Activated naive CD8-positive, alpha-beta T cell treated with anti-CD3 and anti-CD28 coated beads, Interleukin-2, amount 50 U/mL, for 16 hours (primary cell): ENCODE measurements at places on chromosomes 1 and 21.

- no peak for DNase-seq
These were observed 2.5 kb upstream of the UBASH3A start for GRCh38 chr21:42401154-42401553.

DNA sequence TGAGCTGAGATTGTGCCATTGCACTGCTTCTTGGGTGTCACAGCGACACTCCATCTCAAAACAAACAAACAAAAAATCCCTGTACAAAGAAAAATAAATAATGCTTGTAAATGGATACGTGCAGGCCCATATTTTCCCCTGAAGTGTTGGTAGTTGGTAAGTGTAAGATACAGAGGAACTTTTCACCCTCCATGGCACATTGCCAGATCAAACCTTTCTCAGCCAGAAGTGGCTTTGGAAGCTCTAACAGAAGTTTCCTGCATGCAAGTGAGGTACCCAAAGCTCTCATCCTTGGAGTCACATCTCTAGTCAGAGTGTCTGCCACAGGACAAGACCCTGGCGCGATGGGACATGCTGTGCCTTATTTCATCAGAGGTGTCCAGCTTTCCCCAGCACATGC lies 7.3 kb downstream of the NDUFV3 start:
- no peak for DNase-seq

- no peak for DNase-seq
These were observed 13.5 kb upstream of the PPP1R8 start for GRCh38 chr1:27816921-27817630.

DNA sequence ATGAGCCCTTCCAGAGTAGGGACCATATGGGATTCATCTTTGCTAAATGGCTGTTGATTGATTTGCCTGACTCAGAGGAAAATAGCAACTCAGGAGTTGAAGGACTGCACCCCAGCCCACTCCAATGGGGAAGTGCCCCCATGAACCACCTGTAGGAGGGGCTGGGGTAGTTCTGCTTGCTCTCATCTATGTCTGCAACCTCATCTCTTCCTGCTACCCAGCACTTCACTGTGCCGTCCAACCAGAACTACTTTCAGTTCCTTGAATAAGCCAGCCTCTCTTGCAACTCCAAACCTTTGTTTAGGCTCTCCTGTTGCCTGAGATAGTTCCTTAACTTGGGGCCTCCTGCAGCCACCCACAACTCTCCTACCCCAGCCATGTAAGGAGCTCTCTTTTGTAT lies 26.6 kb downstream of the BEND5 start:
- no peak for DNase-seq

GRCh38 chr21:16588433-16588860 lies 858.7 kb downstream of the USP25 start:
- DNase-seq = no peak

GRCh38 chr1:66685265-66685664 lies 67.0 kb upstream of the DYNLT5 start:
- no peak for DNase-seq

- no peak for DNase-seq
These were observed 114.1 kb downstream of the LHX4 start for GRCh38 chr1:180343921-180344769.

DNA sequence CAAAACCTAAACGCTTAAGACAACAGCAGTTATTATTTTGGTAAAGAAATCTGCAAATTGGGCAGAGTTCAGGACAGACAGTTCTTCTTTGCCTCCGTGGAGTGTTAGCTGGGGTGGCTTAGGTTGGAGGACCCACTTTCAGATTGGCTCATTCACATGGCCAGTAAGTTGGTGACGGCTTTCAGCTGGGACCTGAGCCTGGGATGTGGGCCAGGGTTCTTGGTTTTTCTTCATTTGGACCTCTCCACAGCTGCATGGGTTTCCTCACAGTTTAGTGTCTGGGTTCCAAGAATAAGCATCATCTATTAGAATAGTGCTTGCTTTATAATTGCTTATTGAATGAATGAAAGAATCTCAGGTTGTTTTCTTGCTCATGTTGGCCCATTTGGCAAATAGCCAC lies 72.2 kb downstream of the ATF6 start:
- no peak for DNase-seq

DNA sequence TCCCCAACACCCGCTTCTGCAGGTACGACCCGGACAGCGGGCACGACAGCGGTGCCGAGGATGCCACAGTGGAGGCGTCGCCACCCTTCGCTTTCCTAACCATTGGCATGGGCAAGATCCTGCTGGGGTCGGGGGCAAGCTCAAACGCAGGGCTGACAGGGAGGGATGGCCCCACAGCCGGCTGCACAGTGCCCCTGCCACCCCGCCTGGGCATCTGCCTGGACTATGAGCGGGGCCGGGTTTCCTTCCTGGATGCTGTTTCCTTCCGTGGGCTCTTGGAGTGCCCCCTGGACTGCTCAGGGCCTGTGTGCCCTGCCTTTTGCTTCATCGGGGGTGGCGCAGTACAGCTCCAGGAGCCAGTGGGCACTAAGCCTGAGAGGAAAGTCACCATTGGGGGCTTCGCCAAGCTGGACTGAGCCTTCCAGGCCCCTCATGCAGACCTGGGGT lies 10.1 kb downstream of the TRIM46 start:
- DNase-seq = no peak

- no peak for DNase-seq
These were observed 1.7 kb upstream of the PKP1 start for GRCh38 chr1:201281573-201281972.

DNA sequence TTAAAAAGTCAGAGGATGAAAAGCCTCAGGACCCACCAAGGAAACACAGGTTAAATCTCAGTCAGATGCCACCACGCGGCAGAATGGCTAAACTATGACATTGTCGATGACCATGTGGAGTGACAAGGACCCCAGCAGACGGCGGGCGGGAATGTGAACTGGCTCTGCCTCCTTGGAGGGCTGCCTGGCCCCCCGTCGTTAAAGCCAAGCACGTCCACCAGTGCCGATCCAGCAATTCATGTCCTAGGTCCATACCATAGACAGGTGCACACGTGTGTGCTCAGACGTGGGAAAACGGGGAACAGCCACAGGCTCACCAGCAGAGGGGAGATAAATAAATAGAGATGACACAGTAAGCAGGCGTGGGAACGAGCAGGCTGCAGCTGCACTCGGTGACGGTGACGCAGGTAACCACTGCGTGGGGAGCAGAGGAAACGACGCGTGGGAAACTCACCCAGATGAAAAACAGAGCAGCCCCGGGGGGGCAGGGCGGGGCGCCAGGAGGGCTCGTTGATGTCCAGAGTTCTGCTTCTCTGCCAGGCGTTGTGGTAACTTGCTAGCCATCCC lies 28.3 kb upstream of the PCBP3 start:
- DNase-seq = peak; percentile 77

DNA sequence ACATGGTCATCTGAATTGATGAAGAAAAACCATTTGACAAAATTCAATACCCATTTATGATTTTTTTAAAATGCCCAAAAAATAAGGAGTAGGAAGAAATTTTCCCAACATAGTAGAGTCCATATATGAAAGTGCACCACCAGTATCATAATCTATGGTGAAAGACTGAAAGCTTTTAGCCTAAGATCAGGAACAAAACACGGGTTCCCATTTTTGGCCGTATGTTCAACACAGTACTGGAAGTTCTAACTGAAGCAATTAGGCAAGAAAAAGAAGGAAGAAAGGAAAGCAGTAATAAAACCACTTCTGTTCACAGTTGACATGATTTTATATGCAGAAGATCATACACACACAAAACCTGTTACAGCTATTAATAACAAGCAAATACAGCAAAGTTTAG lies 227.8 kb upstream of the RAB4A start:
- DNase-seq = no peak

DNA sequence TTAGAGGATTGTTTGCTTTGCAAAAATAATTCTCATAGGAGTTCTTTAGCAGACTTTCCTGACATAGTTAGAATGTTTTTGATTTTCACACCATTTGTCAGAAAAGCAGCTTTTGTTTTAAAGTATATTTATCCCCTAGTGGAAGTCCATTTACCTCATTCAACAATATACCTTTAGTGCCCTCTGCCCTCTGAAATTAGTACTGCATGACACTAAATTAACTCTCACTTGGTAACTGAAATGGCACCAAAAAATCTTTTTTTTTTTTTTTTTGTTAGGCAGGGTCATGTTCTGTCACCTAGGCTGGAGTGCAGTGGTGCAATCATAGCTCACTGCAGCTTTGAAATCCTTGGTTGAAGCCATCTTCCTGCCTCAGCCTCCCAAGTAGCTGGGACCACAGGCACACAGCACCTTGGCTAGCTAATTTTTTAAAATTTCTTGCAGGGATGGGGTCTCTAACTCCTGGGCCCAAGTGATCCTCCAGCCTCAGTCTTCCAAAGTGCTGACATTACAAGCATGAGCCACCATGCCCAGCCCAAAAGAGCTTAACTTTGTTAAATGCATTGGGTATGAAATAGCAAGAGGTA lies 13.6 kb downstream of the LRRC42 start:
- no peak for DNase-seq

DNA sequence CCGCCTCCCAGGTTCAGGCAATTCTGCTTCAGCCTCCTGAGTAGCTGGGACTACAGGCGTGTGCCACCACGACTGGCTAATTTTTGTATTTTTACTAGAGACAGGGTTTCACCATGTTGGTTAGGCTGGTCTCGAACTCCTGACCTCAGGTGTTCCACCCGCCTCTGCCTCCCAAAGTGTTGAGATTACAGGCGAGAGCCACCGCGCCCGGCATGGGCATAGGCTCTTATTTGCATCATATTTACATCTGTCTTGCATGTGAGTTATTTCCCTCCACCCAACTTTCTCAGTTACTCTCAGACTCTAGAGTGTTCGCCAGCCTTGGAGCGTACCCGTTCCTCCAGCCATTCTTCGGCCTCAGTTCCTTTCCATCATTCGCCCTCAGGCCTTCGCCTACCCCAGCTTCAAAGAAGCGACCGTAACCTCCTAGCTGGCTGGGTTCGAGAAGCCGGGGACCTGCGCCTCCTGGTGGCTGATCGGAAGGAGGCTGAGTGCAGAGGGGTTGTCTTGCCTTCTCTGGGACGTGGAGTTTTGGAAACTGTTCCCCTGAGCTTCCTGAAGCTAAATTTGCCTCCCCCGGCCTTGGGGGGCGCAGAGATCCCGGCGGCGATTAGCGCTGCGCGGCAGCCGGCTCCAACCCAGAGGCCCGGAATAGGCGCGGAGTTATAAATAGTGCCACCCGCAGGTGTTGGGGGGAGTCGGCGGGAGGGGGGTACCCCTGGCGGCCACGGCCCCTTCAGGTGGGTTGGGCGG lies 3.6 kb upstream of the ZBTB7B start:
- DNase-seq = peak; percentile 54

DNA sequence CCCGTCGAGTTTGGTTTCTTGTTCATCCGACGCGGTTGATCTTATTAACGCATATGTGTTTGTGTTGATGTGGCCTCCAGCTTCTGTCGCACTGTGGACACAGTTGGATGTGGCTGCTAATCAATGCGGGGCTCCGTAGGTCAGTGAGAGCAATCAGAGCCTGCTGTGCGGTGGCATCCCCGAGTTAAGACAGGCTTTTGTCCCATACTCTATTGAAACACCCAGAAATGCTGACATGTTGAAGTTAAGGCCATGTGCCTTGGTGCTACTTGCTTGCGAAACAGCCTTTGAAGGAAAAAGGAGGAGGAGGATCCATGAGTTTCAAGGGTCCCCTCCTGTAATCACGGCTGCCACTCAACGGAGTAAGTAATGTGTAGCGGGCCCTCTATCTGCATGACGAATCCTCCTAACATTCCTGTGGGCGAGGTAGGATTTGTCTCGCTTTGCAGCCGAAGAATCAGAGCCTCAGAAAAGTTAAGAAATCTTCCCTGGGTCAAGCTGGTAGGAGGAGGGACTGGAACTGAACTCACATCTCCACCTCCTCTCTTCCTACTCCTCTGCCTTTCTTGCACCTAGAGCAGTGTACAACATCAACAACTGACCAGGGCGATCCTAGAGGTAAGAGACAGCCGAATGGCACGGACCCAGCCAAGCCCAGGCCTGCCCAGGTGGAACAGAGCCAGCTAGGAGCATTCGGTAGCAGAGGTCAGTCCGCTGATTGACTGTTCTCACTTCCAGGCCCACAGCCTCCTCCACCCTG lies 19.5 kb downstream of the PDE9A start:
- no peak for DNase-seq

DNA sequence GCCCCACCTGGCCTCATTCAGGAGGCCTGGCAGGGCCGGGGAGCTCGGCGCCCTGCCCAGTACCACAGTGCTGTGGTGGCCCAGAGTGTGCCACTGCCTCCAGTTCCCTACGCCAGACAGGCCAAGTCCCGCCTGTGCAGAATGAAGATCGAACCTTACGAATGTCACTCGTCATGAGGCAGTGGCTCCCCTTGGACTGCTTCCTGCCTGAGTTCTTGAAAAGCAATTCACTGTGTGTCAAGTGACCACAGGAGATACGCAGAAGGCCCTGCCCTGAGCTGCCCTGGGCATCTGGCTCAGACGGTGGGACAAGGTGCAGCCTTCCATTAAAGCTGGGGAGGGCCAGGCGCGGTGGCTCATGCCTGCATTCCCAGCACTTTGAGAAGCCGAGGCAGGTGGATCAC lies 49.6 kb upstream of the LRP8 start:
- no peak for DNase-seq

- DNase-seq = no peak
These were observed 1.9 kb upstream of the MYBPH start for GRCh38 chr1:203177470-203178039.

DNA sequence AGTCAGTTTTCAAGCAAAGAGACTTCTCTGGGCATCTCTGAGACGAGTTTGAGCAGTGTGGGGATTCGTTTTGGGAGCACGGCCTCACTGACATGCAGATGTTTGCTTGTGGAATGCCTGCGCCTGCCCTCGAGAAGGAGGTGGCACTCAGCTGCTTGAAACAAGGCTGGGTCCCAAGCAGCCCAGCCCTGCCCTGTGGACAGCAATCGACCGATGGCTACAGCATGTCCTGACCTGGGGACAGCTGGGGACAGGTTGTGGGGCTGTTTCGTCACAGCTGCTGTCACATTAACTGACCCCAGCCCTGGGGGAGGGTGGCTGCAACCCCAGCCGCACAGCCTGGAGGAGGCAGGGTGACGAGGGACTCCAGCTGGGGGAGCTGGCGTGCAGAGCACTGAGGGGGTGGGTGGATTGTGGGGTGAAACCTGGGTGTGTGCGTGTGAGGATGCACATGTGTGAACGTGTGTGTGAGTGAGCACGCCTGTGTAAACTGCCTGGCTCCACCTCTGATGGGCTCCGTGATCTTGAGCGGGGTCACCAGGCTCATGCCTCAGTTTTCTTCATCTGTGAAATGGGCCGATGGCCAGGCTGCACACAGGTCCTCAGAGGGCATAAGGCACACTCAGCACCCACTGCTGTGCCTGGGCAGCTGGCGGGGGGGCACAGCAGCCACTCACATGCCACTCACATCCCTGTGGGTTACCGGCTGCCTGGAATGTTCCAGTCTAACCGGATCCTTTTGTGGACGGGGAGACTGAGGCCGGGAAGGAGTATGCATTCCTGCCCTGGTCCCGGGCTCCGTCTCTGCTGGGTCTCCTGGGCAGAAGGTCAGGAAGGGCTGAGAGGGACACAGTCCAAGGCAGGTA lies 49.3 kb downstream of the COL18A1 start:
- no peak for DNase-seq

DNA sequence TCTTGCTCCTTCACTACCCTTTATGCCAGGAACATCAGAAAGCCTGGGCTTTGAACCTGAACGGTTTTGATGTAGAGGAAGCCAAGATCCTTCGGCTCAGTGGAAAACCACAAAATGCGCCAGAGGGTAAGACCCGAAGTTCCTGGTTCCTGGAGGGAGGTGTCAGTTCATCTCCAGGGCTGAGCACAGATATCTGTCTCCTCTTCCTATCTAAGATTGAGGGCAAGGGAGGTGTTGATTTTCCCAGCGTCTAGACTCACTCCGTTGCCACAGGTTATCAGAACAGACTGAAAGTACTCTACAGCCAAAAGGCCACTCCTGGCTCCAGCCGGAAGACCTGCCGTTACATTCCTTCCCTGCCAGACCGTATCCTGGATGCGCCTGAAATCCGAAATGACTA lies 915 bp downstream of the CDC20 start:
- DNase-seq = no peak
